ENCODE measurements at places on chromosomes 11 and 22. TPM values are rescaled to one million over a fixed set of nuclear protein-coding genes. Genes with fewer than 3 reads are reported as not detected.

Gene SPON1
- total RNA-seq = not detected

DNA sequence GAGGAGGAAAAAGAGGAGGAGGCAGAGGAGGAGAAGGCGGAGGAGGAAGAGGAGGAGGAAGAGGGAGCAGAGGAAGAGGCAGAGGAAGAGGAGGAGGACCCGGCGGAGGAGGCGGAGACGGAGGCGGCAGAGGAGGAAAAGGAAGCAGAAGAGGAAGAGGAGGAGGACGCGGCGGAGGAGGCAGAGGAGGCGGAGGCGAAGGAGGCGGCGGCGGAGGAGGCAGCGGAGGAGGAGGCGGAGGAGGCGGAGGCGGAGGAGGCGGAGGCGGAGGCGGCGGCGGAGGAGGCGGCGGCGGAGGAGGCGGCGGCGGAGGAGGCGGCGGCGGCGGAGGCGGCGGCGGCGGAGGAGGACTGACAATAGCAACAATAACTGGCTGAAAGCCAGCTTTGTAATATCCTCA is 616.6 kb downstream of the TBC1D22A start:
- no peaks in the 10 kb centered on the region for H3K36me3 ChIP-seq
- no peaks in the 10 kb centered on the region for H3K4me1 ChIP-seq

Gene MS4A13
- total RNA-seq = not detected

GRCh38 chr11:27524155-27524554 is 17.6 kb upstream of the LIN7C start:
- no peak overlapping the region for H3K4me3 ChIP-seq
- peaks cover 1% of the 10 kb centered on the region for H3K27me3 ChIP-seq
- no peak overlapping the region for H3K27ac ChIP-seq
- DNase-seq = no peak

DNA sequence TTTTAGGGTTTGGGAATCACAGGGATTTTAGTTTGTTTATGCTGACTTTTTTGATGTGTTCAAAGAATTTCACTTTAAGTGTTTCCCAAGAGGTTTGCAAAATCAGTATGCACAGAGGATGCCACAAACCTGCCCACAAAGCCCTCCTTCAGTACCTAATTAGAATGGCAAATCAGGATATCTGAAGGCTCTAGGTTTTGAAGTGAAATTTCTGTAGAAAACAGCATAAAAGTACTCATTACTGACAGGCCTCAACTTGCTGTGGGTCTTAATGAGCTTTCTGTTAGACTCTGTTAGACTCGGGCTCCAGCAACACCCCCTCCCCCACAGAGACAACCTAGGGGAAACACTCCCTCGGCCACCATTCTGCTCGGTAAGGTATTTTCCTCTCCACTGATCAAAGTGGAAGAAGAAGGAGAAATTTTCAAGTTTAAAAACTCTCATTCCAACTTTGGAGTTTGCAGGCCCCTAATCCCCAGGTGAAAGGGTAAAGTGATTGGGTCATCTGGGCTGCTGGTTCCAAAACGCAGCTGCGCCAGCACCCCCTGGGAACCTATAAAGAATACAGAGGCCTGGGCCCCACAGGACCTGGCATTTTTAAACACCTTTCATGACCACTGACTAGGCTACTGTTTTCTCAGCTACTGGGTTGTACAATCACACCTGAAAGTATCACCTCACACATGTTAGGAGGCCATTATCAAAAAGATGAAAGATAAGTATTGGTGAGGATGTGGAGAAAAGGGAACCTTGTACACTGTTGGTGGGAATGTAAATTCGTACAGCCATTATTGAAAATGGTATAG is 67.5 kb downstream of the PLEKHA7 start:
- H3K4me3 ChIP-seq = no peak overlapping the region
- peaks cover 11% of the 10 kb centered on the region for H3K36me3 ChIP-seq
- H3K4me1 ChIP-seq = peaks cover 45% of the 10 kb centered on the region
- H3K27me3 ChIP-seq = no peaks in the 10 kb centered on the region
- DNase-seq = no peak
- no peak overlapping the region for H3K27ac ChIP-seq

DNA sequence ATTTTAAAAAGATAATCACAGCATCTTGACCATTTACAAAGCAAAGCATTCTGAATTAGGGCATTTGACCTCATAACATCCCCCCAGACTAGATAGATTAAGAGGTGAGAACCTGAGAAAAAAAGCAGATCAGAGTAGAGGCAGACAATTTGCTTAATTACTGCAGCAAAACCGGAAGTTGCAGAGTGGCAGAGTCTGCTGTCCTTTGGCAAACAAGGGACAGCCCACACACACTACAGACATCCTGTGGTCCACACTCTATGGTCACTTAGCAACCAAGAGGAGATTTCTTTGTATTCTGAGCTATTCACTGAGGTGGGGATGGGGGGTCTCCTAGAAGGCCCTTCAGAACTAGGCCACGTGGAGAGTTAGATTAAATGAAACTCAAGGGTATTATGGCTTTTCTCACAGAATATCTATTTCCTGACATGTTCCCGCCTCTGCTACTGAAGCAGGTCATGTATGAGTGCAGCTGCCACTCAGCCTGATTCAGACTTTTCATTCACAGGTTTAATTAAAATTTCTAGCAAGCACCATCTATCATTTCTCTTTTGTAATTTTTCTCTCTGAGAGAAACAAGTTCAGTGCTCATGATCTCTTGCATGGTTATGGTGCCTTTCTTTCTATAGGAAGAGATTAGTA is 48.5 kb downstream of the SVIP start:
- no peak overlapping the region for H3K4me3 ChIP-seq
- H3K27me3 ChIP-seq = no peaks in the 10 kb centered on the region
- no peak for DNase-seq
- H3K27ac ChIP-seq = no peak overlapping the region
- peaks cover 9% of the 10 kb centered on the region for H3K4me1 ChIP-seq

DNA sequence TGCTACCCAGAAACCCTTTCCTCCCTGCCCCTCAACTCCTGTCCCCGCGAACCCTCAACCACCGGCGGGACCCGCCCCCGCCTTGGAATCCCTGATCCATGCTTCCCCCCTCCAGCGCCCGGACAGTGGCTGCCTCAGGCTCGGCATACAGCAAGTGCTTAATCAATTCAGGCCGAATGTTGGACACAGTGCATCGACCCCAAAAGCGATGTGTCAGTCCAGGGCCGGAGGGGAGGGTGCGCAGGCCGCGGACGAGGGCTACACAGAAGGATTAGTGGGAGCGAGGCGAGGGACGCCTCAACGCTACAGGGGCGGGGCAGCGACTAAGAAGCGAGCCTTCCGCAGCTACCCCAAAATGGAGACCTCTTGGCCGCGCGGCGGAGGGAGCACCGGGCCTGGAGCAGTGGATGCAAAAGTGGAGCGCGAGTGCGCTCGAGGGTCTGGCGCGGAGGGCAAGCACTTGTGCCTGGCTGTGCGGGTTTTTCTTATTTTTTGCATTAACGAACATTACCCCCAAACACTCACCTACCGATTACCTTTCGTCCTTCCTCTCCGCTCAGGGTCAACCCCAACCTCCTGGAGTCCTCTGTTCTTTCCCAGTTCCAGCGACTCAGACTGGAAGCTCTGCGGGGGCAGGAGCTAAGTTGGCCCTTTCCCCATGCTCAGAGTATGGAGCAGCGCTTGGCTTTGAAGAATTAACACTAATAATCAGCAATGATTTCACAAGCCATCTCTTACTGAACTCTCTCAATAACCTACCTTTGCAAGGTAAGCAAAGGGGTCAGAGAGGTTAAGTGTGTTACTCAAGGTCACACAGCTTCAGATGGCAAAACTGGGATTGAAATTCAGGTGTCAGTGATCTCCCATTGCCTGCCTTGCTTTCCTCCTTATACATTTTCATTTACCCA is 30.0 kb upstream of the WNT11 start:
- peaks cover 27% of the 10 kb centered on the region for H3K27me3 ChIP-seq
- peak; percentile 63 for DNase-seq
- H3K4me3 ChIP-seq = peak overlapping the region; percentile 92
- peaks cover 19% of the 10 kb centered on the region for H3K4me1 ChIP-seq
- H3K36me3 ChIP-seq = peaks cover 29% of the 10 kb centered on the region

Gene KLHDC7B
- 3.0 TPM for total RNA-seq

Gene MUC6
- 4.6 TPM for total RNA-seq

Gene BATF2
- 4.5 TPM for total RNA-seq

DNA sequence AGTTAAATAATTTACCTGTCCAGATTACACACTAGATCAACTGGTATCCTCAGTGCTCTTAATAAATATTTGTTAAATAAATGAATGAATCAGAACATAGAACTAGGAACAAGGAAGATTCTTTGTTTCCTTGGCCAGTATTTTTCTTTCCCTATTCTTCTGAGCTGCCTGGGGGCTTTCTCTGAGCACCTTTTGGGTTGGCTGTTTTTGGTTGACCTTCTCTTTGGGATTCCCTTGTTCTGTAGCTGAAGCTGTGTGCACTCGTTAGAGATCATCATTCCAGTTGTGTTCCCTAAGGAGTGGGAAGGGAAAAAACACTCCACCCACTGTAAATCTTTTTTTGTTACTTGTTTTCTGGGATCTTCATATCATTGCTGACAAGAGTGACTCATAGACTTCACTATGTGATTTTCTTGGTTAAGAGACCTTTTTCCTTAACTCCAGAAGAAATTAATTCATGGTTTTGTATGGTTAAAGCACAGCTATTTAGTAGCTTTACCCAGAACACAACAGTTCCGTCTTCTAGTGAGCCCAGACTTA is 84.3 kb downstream of the STIM1 start:
- peaks cover 22% of the 10 kb centered on the region for H3K4me1 ChIP-seq
- no peak overlapping the region for H3K4me3 ChIP-seq
- H3K36me3 ChIP-seq = no peaks in the 10 kb centered on the region
- DNase-seq = no peak
- no peaks in the 10 kb centered on the region for H3K27me3 ChIP-seq

DNA sequence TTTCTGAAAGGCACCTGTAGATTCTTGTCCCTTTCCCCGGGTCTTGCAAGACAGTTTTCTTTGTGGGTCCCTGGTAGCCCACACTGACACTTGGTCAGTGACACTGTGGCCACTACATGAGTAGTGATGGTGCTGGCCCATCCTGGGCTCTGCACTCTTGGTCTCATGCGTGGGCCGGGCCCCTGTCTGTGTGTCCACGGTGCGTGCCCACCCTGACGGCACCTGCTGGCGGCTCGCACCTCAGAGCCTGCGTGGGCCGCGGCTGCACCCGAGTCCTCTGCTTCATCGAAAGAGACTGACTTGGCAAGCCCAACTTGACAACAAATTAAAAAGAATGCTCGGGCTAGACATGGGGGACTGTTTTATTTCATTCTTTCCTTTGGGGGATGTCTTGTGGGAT is 37.5 kb downstream of the ADAMTS15 start:
- DNase-seq = no peak
- no peaks in the 10 kb centered on the region for H3K27me3 ChIP-seq
- no peaks in the 10 kb centered on the region for H3K36me3 ChIP-seq
- no peak overlapping the region for H3K4me3 ChIP-seq
- no peaks in the 10 kb centered on the region for H3K4me1 ChIP-seq

GRCh38 chr11:94803491-94803890 is 35.3 kb downstream of the AMOTL1 start:
- H3K36me3 ChIP-seq = peaks cover 4% of the 10 kb centered on the region
- H3K4me1 ChIP-seq = no peaks in the 10 kb centered on the region
- H3K4me3 ChIP-seq = no peak overlapping the region
- H3K27me3 ChIP-seq = no peaks in the 10 kb centered on the region

Gene MGAT3
- total RNA-seq = 33.0 TPM

- no peaks in the 10 kb centered on the region for H3K27me3 ChIP-seq
- no peak overlapping the region for H3K27ac ChIP-seq
- no peak overlapping the region for H3K4me3 ChIP-seq
- no peak for DNase-seq
These were observed 8.2 kb downstream of the DPF2 start for GRCh38 chr11:65341856-65342255.

GRCh38 chr11:898540-899190 is 11.9 kb downstream of the CHID1 start:
- H3K27me3 ChIP-seq = no peaks in the 10 kb centered on the region
- H3K36me3 ChIP-seq = peaks cover 29% of the 10 kb centered on the region

- H3K27me3 ChIP-seq = no peaks in the 10 kb centered on the region
- H3K27ac ChIP-seq = no peak overlapping the region
- DNase-seq = no peak
- H3K4me3 ChIP-seq = no peak overlapping the region
These were observed 13.3 kb upstream of the PRG2 start for GRCh38 chr11:57403802-57404147.

GRCh38 chr22:50030297-50031188 is 18.0 kb upstream of the IL17REL start:
- H3K27ac ChIP-seq = no peak overlapping the region
- peak; percentile 90 for DNase-seq
- peak overlapping the region; percentile 57 for H3K4me3 ChIP-seq
- peaks cover 20% of the 10 kb centered on the region for H3K4me1 ChIP-seq

GRCh38 chr11:12725055-12725862 is 51.0 kb downstream of the TEAD1 start:
- peaks cover 48% of the 10 kb centered on the region for H3K36me3 ChIP-seq
- no peaks in the 10 kb centered on the region for H3K27me3 ChIP-seq
- H3K4me1 ChIP-seq = peaks cover 89% of the 10 kb centered on the region
- peak overlapping the region; percentile 100 for H3K27ac ChIP-seq
- peak; percentile 41 for DNase-seq
- peak overlapping the region; percentile 79 for H3K4me3 ChIP-seq

Gene ACRV1
- not detected for total RNA-seq

Gene FAM83F
- 21.9 TPM for total RNA-seq

DNA sequence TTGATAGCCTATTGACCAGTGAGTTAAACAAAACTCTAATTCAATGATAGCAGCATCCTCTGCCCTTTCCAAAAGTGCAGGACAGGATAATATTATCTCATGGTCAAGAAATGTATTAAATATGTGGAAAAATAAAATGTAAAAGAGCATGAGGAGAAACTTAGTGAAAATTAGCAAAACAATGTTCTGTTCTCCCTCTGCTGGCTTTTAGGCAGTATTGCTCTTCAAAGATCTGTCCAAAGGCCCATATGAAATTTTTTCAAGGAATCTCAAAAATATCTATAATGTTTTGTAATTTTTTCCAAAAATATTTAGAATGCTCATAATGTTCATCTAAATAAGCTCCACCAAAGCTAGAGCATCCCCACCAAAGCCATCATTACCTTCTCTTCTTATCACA is 8.3 kb upstream of the ARL14EP start:
- no peaks in the 10 kb centered on the region for H3K4me1 ChIP-seq
- no peaks in the 10 kb centered on the region for H3K36me3 ChIP-seq
- H3K27ac ChIP-seq = no peak overlapping the region
- H3K4me3 ChIP-seq = no peak overlapping the region

DNA sequence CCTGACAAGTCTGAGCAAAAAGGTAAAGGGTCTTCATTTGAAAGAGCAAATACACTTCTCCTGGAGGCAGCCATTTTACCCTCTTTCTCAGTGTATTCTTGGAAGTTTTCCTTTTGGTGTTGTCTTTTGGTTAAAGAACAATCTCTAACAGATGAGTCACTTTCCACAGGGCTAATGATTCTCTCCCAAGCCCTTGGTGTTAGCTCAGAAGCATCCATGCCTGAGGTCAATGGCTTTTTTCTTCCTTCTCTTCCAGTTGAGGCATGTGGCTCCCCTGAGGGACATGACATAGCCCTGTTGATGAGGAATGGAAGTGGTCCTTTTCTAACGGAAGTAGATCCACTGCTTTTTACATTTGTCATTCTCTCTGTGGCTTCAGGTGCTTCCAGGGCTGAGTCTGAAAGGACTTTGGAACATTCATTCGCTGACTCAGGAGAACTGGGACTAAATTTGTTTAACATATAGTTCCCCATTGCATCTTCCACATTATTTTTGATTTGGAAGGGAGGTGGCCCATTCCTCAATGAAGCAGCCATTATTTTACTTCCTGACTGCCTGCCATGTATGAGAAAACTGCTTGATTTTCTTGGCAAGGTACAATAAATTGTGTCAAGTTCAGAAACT is 13.8 kb upstream of the POGLUT3 start:
- no peaks in the 10 kb centered on the region for H3K27me3 ChIP-seq
- no peaks in the 10 kb centered on the region for H3K36me3 ChIP-seq
- no peak overlapping the region for H3K4me3 ChIP-seq
- H3K27ac ChIP-seq = no peak overlapping the region
